ENCODE measurements at places on chromosomes 13 and 19. TPM values are rescaled to one million over a fixed set of nuclear protein-coding genes. Genes with fewer than 3 reads are reported as not detected.

ZNF549 gene
- 6.9 TPM for polyA plus RNA-seq

GYS1 gene
- polyA plus RNA-seq, result 16.0 TPM

LILRA1 gene
- polyA plus RNA-seq, result 1.1 TPM

ZIC5 gene
- polyA plus RNA-seq, result not detected

TSKS gene
- 0.19 TPM for polyA plus RNA-seq

ZNF790 gene
- 6.2 TPM for polyA plus RNA-seq

IRGQ gene
- polyA plus RNA-seq, result 2.6 TPM

CD37 gene
- 106 TPM for polyA plus RNA-seq

KASH5 gene
- polyA plus RNA-seq, result not detected

TMEM143 gene
- polyA plus RNA-seq, result 3.1 TPM

ZNF530 gene
- polyA plus RNA-seq, result 2.9 TPM

PSG3 gene
- polyA plus RNA-seq, result not detected

APOC1 gene
- polyA plus RNA-seq, result not detected

SAMD4B gene
- 2.9 TPM for polyA plus RNA-seq

ACP7 gene
- not detected for polyA plus RNA-seq

NLRP7 gene
- polyA plus RNA-seq, result 0.27 TPM

CLIP3 gene
- polyA plus RNA-seq, result not detected

DACH1 gene
- polyA plus RNA-seq, result 0.72 TPM

TMEM255B gene
- polyA plus RNA-seq, result not detected

COL4A1 gene
- polyA plus RNA-seq, result not detected

PALM gene
- not detected for polyA plus RNA-seq

RHPN2 gene
- not detected for polyA plus RNA-seq

SPACA4 gene
- polyA plus RNA-seq, result not detected

C1QTNF9 gene
- not detected for polyA plus RNA-seq

LILRB3 gene
- 0.59 TPM for polyA plus RNA-seq

KCNN1 gene
- not detected for polyA plus RNA-seq

ZNF625 gene
- 0.51 TPM for polyA plus RNA-seq

CGB3 gene
- polyA plus RNA-seq, result not detected

EBI3 gene
- polyA plus RNA-seq, result not detected

CYP2A6 gene
- polyA plus RNA-seq, result not detected

CEACAM20 gene
- not detected for polyA plus RNA-seq

PPP5C gene
- polyA plus RNA-seq, result 80.9 TPM

KLC3 gene
- not detected for polyA plus RNA-seq

CDADC1 gene
- polyA plus RNA-seq, result 13.0 TPM

CACNG7 gene
- not detected for polyA plus RNA-seq

CEACAM3 gene
- polyA plus RNA-seq, result not detected

PDX1 gene
- not detected for polyA plus RNA-seq

GPR18 gene
- 21.1 TPM for polyA plus RNA-seq

PCCA gene
- polyA plus RNA-seq, result 14.0 TPM

CLC gene
- 2.4 TPM for polyA plus RNA-seq

SCN1B gene
- polyA plus RNA-seq, result 0.27 TPM
